ENCODE measurements at places on chromosomes 7 and 10.
A peak's percentile ranks its signal among the peaks of the same experiment; 100 is the strongest.

DNA sequence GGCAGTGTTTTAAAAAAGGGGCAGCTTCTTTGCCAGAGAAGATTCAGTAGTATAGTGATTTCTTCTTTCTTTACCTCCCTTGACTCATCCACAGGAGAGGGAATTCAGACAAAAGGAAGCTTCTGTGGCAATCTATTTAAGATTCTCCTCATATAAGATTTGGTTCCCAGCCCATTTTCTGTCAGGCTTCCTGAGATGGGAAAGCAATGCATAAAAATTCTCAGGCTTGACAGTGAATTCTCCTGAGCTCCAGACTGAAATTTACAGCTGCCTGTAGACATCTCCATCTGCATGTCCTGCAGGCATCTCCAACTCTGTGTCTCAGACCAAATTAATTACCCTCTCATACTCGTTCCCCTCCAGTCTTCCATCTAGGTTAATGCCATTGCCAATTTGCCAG, 72.8 kb downstream of the TSPAN12 start:
- DNase-seq = no peak

- no peak for DNase-seq
Observed at GRCh38 chr10:90413196-90413595, 444.6 kb downstream of the HTR7 start.

DNA sequence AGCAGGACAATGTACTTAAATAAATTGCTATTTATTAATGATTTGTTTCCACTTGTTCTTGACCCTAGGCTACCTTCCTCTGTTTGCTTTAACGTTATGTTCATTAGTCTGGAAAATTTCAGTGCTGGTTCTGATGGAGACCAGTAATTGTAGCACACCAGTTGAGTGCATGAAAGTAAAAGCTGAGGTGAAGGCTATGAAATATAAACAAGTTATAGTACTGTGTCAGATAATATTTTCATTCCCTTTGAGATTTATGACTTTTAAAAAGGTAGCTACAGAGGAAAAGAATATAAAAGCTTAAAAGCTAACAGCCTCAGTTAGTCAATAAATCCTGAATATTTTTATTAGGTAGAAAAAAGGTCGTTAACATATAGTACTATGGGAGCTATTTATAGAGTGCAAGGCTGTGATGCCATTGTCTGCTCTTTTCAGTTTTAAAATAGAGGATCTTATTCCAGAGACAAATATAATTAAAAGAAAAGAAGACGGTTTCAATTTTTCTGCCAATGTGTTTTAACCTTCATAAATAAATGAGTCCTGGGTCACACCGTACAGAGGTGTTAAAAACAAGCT, 351.8 kb upstream of the ETV1 start:
- DNase-seq = no peak

GRCh38 chr7:124084024-124084423, 51.2 kb upstream of the TMEM229A start:
- no peak for DNase-seq

- DNase-seq = no peak
Observed at GRCh38 chr10:68032113-68032512, 43.0 kb downstream of the HERC4 start.

DNA sequence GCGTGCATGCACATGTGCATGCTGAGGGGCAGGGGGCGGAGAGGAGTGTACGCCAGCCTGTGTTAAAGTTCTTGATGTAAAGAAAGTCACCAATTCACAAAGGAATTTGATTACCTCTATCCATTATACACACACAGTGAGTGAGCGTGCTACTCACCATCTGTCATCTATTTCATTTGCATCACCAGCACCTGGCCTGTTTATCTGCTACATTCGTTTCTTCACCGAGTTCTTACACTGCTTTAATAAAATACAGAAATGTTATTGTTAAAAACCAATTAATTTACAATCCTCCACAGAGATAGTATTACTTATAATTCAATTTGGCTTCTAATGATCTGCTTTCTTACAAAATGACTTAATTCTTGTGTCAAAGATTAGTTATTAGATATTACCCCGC, 32.6 kb downstream of the NEUROD6 start:
- no peak for DNase-seq

DNA sequence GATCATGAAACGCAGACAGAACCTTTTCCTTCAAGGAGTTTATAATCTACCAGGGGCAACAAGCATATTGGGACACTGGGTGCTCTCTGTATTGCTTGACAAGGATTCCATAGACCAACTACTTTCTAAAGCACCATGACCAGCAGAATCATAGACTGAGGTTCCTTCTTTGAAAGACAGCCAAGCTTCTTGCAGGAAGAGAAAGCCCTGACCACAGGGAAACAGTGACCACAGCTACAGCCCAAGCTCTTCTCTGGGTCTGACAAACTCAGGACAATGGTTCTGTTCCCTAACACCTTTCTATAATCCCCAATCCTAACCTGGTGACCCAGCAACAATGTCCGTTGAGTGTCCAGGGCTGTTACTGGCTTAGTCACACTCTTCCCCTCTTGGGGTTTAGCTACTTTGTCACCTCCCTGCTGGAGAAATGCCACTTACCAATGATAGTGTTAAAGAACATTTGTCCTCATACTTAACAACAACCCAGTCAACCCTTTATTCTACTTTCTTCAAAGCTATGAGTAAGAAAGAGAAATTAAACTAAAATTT, 155.7 kb downstream of the JAZF1 start:
- DNase-seq = peak; percentile 3

- DNase-seq = no peak
Observed at GRCh38 chr10:128747582-128748346, 621.5 kb upstream of the MKI67 start.

- no peak for DNase-seq
Observed at GRCh38 chr7:135929249-135929648, 47.9 kb downstream of the MTPN start.

- DNase-seq = no peak
Observed at GRCh38 chr10:119456435-119456810, 86.1 kb downstream of the RGS10 start.

DNA sequence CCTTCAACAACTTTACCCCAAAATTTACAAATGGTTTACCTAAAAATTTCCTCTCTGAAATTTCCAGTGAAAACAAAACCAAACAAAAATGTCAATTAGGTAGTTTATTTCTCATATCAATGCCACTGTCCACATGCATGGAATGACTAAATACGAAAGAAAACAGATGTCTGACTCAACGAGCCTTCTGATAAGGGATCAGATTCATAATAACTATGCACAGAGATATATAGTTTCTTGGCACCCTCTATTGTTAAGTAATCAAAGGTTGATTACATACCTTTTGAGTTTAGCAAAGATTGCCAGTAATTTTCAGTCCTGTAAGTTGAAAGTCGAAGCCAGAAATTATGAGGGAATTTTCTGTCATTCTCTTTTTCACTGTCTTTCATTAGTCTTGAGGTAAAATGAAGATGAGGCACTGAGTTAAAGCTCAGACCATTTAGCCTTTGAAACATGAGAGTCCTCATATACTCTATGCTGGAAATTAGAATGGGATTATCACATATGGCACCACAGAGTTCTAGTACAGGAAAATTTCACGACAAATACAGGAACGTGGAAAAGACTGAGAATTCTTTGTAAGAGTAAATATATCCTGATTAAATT, 519.1 kb upstream of the ANKRD30A start:
- no peak for DNase-seq

- no peak for DNase-seq
Observed at GRCh38 chr7:141150465-141150864, 76.6 kb downstream of the TMEM178B start.

DNA sequence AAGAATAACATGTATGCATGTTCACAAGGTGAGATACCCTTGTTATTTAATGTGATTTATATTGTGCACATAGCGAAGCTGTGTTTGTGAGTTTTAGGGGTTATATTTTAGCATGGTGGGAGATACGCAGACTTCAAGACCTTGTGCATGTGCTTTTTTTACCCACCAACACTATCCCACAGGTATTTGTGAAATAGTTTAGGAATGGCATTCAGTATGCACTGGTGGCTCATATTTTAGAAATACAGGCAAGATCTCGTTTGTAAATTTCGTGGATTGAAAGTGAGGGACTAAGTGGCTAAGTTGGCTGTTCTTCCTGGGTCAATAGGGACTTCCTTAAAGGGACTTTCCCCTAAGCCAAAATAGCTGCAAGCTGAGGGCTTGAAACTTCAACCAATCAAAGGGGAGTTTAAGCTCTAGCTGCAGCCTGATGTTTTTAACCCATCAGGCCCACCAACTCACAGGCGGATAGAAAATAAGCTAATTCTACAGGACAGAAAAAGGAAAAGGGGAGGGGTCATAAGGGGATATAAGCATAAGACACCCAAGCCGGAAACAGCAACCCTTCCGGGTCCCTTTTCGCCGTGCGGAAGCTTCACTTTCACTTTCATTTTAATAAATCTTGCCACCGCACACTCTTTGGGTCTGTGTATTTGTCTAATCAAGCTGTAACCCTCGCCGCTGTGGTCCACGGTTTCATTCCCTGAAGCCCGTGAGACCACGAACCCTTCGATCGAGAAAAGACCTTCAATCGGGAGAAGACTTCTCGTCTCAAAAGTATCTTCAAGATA, 291.0 kb downstream of the GPR158 start:
- no peak for DNase-seq

GRCh38 chr10:96441322-96441885, 72.3 kb downstream of the TLL2 start:
- DNase-seq = no peak

DNA sequence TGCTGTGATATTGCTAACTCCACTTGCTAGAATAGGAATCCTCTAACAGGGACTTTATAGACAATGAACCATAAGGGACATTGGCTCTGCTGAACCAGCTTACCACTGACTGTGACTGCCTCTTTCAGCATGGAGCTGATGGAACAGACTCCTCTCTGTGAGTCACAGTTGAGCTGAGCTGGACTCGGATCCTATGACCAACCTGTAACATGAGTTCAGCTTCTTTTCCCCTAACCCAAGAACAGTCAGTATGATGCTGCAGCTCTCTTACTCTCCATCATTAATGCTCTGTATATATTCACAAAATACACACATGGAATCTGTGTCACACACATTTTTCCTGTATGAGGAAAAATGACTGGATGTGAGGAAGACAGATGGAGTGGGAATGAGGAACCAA, 177.9 kb upstream of the BET1 start:
- DNase-seq = peak; percentile 45

GRCh38 chr10:65769828-65770227, 1156.0 kb upstream of the LRRTM3 start:
- no peak for DNase-seq

- DNase-seq = no peak
Observed at GRCh38 chr7:23607130-23607529, 9.9 kb downstream of the CCDC126 start.

DNA sequence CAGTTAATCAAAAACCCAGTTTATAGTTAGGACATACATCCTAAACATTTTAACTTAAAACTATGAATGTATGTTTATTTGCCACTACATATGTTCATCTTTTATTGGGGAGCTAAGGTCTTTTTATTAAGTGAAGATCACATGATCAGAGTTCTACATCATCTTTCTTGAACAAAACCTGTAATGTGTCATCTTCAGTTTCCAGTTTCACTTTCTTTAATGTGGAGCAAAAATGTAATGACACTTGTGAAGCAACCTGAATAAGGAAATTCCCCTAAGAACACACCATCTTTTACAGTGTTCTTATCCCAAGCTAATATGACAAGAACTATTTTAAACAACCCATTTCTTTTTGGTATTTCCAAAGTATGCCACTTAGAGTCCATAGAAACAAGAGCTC, 166.7 kb upstream of the BET1 start:
- peak; percentile 59 for DNase-seq

DNA sequence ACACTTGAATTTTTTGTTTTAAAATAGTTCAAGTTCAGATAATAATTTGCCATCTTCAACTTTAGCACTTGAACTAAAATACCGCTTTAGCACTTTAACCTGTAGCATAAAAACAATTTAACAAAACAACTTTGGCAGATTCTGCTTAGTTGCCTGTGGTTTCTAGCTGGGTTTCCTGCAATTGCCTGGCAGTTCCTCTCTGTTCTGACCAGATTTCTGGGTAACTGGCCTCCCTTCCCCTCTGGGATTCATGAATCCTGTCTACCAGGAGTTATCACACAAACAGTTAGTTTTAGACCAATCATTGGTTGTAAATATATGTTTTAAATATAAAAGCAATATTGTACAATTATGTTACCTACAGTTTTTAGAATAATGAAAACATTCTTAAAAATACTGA, 89.8 kb upstream of the HDAC9 start:
- DNase-seq = peak; percentile 17

DNA sequence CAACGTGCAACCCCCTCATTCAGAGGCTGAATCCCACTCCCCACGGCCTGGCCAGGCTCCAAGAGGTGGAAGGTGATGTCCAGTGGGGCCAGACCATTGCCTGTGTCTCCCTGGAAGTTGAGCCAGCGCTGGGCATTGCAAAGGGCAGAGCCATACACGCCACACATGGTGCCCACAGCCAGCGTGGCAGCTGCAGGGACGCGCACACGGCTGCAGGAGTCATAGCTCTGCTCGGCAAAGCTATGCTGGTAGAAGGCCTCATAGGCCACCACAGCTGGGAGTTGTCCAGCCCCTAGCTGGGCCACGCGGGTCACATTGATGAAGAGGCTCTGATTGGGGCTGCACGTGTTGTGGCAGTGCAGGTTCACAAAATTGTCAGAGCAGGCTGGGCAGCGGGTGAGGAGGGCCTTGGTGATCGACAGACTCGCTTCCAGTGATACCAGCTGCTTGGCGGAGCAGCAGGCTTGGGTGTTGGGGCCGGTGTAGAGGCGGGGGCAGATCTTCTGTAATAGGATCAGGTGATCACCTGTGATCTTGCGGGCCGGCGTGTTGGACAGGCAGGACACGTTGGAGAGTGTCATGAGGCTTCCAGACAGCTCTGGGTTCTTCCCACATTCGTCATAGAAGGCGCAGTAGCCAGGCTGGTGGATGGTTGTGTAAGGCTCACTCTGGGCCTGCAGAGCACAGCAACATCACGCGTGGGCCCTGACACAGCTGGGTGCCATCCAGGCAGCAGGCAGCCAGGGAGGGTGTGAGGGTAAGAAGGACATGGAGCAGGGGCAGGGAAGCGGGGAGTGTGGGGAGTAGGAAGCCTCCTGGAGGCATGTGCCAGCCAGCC, 1.2 kb downstream of the NPC1L1 start:
- no peak for DNase-seq

DNA sequence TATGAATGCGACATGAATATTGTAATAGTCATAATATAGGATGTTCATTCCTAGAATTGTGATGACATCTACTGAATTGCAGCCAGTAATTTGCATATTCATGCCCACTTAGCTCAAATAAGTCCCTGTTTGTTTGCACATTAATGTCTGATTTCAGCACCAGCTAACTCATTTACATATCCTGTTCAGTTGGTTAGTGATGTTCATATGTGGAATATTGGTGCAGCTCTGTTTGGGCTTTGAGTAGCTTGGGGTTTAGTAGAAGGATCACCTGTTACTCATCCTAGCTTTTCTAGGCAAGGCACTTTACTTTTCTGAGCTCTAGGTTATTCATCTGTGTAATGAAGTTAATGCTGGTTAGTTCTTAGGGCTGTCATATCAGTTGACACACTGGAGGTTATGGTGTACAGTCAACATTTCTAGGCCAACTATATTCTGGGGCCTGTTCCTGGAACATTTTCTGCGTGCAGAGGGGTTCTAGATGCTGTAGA, 238.4 kb downstream of the EXOC4 start:
- no peak for DNase-seq

GRCh38 chr10:30708234-30708633, 78.7 kb upstream of the LYZL2 start:
- DNase-seq = no peak
